ENCODE measurements at places on chromosomes 1 and 21.

DNA sequence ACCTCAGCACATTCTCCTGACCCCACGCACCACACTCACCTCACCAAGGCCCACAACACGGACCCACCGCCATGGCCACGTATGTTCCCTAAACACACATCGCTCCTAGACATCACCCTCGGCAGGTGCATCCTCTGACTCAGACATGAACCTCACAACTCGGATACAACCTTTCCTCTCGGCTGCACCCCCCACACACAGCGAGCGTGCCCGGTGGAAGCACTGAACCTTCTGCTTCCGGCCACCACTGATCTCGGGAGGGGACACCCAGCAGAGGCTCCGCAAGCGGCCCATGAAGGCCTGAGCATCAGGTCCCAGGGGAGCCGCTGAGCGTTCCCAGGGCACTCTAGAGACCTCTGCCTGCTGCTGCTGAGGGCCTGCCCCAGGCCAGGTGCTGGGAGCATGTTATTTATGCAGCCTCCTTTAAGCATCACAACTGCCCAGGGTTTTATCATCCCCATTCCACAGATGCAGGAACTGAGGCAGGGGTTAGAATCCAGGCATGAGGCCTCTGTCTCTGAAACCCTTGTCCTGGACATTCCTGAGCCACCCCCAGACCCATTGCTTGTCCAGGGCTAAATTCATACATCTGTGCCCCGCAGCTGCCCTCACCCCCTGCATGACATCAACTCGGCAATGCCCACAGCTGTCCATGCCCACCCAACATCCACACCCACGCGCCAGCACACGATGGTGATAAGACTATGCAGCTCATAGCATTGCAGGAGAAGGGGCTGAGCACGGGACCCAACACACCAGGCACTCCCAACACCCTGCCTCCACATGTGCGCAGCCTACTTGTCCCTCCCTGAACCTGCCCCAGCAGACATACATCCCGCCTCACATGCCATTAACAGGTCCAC is 27.0 kb downstream of the SDC3 start:
- DNase-seq: peak; percentile 14

- DNase-seq: no peak
These were observed 27.9 kb upstream of the KIRREL1 start for GRCh38 chr1:157965584-157965983.

DNA sequence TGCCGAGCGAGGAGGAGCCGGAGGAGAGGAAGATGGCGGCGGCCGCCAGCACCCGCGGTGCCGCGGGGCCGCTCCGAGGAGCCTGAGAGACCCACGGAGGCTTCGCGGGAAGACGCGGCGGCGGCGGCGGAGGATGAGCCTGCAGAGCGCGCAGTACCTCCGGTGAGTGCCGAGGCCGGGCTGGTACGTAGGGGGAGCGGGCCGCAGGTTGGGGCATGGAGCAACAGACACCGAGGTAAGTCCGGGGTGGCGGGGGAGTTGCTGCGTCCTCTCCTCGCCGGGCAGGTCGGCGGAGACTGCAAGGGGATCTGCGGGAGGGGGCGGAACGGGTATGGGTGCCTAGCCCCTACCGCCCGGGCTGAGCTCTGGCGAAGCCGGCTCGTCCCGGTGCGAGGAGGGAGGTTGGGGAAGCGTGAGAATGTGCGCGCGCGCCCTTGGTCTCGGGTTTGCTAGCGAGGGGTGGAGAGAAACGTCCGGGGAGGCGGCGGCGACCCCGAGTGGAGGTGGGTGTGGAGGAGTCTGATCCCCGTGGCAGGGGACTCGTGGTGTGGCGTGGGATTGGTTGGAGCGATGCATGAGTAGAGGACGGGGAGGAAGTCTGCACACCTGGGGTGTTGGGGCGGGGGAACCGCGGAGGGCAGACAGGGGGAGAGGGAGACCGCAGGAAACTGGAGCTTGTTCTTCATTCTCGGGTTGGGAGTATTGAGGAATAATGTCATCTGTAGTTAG is at the start of gene SMG7:
SMG7 (plus strand) TSS at position 12 of the 729 bp plus-strand sequence; CDS start at position 134, 122 bp downstream.
- DNase-seq: no peak

GRCh38 chr1:154720328-154721297 is 112.6 kb upstream of the ADAR start:
- no peak for DNase-seq

GRCh38 chr1:8718850-8719361 is 98.5 kb downstream of the RERE start:
- no peak for DNase-seq

- no peak for DNase-seq
These were observed 48.1 kb downstream of the MORN1 start for GRCh38 chr1:2343023-2343935.

GRCh38 chr1:25658791-25659431 is 42.3 kb downstream of the MAN1C1 start:
- DNase-seq: no peak

DNA sequence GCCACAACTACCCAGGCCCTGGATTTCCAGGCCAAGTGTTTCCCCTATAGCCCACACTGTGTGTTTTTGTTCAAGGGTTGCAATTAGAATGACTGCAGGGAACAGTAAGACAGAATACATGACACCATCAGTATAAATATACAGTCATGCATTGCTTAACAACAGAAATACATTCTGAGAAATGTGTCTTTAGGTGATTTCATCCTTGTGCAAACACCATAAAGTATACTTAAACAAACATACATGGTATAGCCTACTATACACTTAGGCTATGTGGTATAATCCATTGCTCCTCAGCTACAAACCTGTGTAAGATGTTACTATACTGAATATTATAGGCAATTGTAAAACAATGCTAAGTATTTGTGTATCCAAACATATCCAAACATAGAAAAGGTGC is 7.5 kb upstream of the SLC44A5 start:
- no peak for DNase-seq
